NCI-H1417 (cell line): ENCODE measurements at places on chromosomes 7 and 10.

DNA sequence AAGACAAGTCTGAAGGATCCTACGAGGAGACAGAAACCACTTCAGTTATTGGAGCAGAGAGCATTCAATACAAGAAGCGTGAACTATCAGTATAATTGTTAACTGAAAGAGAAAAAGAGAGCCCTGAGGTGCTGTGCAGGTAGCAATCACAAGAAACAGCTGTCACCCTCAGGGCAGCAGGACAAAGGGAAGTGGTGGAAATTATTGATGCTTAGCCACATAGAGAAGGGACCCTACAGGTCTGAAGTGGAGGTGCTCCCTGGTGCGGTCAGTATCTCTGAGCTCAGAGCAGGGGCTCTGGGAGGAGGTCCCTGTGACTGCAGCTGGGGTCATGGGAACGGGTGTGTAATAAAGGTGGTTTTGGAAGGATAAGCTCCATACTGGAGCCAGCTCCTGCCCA lies 97.8 kb upstream of the KLF6 start:
- peak; percentile 27 for DNase-seq

DNA sequence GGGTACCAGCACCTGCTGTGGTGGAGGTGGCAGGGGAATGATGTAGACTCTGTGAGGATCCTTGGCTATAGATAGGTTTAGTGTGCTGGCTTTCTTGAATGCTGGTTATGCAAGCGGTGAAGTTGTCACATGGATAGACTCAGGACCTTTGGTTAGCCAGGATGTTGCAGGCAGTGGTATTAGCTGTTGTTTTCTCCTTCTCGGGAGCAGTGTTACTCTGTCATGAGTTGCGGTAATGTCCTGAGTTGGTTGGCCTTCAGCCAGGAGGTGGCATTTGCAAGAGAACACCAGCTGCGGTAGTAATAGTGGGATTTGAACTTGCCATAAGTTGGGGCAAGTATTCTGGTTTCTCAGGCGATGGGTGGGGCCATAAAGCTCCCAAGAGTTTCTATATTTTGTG lies 10.8 kb downstream of the AGK start:
- no peak for DNase-seq

DNA sequence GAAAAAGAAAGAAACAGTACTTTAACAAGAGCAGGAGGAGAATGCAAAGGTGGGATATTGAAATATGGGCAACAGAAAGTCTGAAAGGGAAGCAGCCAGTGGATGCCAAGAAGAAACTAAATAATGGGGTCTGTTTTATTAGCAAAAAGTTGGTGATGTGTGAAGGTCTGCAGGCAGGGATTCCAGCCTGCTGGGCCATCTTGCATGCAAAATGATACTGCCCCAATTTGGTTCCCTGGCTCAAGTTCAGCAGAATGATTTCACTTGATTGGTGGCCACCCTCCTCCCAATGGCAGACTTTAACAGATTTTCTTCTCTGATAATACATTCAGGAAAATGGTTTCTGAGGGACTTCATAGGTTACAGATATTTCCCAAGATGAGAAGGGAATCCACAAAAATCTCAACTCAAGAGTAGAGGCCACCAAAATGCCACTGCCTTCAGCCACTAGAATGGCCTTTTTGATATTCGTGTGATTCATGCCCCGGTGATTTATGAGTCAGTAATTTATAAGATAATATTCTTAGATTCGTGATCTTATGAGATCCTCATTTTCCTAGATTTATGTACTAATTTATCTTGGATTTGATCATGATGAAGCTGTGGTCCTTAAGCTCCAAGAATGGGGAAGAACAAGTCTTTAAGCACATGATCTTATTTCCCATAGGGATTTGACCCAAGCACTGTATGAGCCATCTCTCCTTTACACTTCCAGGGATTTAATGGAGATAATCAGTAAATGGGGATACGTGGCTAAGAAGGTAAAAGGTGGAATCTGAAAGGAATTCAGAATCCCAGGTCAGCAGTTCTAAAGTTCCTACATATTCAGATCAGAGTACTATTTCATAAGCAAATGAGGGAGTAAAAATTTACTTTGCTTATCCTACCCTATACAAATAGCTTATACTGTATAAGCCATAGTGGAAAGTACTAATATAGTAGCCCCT lies 32.3 kb upstream of the ADD3 start:
- DNase-seq: no peak

GRCh38 chr10:63261496-63261895 lies 128.4 kb downstream of the NRBF2 start:
- DNase-seq: no peak

GRCh38 chr7:23710000-23710399 lies at the start of gene STK31:
Gene STK31, plus strand, starts transcription at chr7:23710219. Its CDS starts 67 bp downstream, at chr7:23710286.
- no peak for DNase-seq

DNA sequence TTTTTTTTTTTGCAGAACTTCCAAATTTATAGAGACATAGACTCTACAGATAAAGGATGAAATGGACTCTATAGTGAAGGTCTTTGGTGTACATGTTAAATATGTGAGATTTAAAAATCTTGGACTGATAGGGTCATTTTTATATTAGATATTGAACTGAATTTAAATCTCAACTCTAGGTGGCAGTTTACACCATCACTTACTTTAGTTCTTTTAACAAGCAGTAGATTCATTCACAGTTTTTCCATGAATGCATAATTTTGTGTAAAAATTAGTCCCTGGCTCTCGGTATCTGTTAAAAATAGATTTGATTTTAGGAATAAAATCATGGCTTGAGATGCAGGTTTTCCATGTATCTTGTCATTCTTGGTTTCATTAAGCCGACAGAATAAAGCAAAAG lies 31.1 kb upstream of the SNX13 start:
- DNase-seq: no peak

DNA sequence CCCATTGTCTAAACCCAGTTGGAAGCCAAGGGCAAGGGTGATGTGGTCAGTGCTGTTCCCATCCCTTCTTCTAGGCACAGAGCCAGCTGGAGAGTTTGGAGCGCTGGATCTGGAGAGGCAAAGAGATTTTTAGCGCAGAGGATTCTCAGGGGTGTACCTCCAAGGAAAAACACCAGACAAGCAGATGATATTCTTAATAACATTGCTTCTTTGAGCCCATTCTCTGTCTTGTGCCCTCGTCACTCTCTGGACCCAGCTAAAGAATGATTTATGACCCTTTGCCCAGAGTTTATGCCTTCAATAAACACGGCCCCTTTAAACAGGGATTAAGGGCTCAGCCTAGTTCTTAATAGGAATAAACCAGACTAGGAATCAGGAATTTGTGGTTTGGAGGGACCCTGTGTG lies 4.7 kb upstream of the HIP1 start:
- DNase-seq: no peak

DNA sequence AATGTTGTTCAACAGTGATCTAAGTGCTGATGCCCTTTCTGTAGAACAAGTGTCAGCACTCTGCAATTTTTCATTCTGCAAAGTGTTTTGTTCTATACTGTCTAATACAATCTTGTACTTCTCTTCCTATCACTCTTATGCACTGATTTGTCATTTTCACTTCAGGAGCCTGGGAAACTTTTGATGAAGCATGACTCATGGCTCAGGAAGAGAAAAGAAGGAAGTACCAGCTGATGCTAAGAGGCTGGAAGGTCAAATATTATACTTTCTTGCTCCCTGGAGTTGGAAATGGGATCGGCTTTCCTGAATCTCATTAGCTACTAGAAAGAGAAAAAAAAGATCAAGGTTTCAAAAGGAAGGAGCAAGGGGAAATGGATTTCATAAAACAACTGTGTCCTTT lies 45.8 kb downstream of the DGKI start:
- DNase-seq: no peak

DNA sequence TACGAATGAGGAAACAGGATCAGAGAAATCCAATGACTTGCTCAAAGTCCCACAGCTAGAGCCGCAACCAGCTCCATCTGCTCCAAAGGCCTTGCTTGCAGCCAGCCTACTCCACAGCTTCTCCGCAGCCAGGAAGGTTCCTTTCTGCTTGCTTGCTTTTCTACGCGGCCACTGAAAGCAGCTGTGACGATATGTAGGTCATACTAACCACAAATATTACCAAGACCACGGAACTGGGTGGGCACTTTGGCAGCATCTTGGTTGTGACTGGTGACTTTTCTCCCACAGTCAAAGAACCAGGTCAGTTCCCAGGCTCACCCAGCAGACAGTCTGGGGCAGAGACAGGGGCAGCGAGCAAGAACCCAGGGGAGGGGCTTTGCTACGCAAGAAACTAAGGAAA lies 86.4 kb downstream of the FAM53B start:
- no peak for DNase-seq

- DNase-seq: no peak
These were observed 172.2 kb downstream of the LYZL1 start for GRCh38 chr10:29461042-29461441.

DNA sequence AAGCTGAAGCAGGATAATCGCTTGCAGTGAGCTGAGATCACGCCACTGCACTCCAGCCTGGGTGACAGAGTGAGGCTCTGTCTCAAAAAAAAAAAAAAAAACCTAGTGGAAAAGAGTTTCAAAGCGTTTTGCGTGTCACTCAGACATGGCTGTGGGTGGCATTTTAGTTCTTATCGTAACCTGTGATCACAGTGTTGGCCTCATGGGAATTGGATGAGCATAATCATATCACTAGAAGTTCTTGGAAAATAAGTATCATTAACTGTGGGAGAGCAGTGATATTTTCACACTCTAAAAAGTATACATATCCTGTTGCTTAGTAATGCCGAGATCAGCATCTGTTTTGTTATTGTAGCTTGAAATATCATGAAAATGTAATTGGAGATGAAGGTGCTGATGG lies 92.6 kb downstream of the CREM start:
- DNase-seq: no peak

DNA sequence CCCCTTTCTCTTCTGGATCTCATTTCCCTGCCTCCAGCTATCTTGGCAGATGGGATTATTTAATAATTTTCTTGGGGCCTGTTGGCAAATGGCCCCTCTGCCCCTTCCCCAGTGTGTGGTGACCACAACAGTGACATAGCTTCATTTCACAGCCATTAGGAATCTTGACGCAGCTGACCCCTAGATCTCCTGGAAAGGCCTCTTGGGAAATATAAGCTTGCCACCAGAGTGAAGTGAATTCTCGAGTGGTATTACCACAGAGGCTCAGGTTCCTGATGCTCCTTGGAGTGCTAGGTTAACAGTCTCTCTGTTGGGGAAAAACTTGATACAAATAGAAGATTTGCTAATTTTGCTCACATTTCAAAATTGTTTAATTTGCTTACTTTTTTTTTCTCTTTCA lies 57.8 kb downstream of the AUTS2 start:
- no peak for DNase-seq

- peak; percentile 10 for DNase-seq
These were observed 195.1 kb downstream of the CCDC3 start for GRCh38 chr10:12806228-12807095.

DNA sequence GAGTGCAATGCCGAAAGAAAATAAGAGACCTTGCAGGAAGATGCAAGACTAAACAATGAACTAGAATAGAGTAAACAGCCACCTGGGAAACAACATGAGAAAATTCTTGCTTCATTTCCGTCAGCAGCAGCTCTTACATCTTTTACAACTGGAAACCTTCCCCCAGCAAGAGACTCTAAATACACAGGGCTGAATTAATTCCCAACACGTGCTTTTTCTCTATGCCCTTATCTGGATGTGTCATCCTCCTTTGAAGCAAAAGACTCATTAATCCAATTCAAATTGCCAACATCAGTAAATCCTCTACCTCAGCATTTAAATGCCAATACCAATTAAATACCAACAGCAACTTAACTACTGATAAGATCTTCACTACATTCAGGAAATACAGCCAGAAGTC lies 99.0 kb upstream of the PDE1C start:
- no peak for DNase-seq

GRCh38 chr10:93384006-93384405 lies 98.1 kb downstream of the MYOF start:
- DNase-seq: peak; percentile 30

GRCh38 chr10:24459836-24460235 lies 250.9 kb downstream of the KIAA1217 start:
- no peak for DNase-seq

- DNase-seq: no peak
These were observed 17.4 kb downstream of the HBP1 start for GRCh38 chr7:107186240-107186639.

GRCh38 chr7:8433477-8434289 lies at the start of gene NXPH1:
Gene NXPH1, plus strand, starts transcription at chr7:8433609.
- peak; percentile 39 for DNase-seq

DNA sequence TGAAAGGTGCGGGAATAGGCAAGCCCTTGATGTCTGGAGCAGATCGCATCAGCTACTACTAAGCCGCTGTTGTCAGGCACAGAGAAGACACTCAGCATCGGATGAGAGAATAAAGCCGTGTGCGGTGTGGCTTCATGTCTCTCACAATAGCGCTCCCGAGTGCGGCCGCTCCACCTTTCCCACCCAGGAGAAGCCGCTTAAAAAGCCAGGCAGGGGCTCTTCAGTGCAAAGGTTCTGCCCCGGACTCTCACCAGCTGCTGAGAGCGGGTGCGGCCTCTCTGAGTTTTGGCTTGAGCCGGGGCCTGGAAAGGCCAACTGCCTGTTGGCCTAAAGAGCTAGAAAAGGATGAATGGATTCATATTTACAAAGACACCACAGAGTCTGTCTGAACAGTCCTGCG lies 600.6 kb downstream of the DNAJB6 start:
- no peak for DNase-seq

DNA sequence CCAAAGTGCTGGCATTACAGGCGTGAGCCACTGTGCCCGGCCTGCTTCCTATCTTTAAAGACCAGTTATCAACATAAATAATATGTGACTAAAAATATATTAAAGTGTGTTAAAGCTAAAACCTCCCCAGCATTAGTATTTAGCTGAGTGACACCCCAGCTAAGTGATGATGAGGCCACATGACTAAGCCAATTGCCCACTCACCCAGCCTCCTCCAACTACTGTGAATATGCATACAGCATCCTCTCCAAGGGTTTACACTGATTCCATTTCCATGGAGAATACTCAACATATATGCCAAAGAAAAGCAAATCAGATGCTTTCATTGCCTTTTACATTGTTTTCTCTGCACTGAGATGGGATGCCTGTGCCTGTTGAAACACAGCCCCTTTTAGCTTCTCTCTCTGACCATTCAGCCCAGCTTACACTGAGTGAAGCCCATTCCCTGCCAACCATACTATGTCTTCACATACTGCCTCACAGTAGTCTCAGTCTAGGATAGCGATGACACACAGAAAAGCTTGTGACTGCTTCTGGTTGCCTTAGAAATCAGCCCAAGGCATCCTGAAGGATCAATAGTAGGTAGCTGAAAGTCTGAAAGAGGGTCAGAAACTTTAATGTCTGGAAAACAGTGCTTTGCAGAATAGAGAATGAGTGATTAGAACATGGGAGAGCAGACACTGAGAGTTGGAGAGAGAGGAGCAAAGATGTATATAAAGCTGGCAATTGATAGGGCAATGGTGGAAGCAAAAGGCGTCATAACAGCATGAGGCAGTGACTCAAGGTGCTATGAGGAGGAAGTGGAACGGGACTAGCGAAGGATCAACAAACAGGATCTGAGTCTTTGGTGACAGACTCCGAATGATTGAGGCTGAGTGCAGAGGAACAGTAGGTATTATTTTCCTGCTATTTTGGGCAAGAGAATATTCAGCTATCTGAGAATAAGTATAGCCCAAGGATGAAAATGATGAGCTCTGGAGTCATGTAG lies 19.8 kb upstream of the ATE1 start:
- no peak for DNase-seq
